ENCODE measurements at places on chromosomes 12 and 14.

DNA sequence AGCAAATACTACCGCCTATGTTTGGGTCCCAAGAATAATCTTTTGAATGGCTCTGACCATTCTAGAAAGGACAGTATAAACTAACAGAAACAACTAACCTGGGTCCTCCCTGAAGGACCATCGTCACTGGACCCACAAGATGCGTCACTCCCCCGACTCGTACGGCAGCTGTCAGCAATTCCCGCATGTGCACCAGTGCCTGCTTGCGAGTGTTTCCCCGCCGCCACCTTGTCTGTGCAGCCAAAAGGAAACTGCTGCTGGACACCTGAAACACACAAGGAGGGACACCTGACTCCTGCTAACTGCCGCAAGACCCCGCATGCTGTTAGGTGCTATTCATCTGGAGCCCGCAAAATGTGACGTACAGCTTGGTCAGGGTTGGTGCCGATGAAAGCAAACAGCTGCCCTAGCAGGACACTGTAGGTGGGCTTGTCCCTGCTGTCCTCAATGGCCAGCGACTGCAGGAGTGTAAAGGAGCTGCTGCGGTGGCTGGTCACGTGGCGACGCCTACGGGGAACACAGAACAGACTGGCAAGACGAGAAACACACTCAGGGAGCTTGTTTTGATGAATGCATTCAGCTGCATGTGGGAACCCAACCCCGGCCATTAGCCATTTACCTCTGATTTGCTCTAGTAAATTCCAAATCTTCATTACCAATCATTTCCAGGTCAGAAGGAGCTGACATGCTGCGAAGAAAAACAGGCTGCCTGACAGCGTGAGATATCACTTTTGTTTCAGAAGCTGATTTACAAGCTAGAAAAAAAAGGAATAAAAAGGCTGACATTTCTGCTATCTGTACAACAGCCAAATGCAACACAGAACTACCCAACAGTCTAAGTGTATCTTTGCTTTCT lies 118.1 kb downstream of the TRAFD1 start:
- no peak for DNase-seq

GRCh38 chr14:92014040-92014439 lies 25.8 kb downstream of the TRIP11 start:
- DNase-seq, result no peak

DNA sequence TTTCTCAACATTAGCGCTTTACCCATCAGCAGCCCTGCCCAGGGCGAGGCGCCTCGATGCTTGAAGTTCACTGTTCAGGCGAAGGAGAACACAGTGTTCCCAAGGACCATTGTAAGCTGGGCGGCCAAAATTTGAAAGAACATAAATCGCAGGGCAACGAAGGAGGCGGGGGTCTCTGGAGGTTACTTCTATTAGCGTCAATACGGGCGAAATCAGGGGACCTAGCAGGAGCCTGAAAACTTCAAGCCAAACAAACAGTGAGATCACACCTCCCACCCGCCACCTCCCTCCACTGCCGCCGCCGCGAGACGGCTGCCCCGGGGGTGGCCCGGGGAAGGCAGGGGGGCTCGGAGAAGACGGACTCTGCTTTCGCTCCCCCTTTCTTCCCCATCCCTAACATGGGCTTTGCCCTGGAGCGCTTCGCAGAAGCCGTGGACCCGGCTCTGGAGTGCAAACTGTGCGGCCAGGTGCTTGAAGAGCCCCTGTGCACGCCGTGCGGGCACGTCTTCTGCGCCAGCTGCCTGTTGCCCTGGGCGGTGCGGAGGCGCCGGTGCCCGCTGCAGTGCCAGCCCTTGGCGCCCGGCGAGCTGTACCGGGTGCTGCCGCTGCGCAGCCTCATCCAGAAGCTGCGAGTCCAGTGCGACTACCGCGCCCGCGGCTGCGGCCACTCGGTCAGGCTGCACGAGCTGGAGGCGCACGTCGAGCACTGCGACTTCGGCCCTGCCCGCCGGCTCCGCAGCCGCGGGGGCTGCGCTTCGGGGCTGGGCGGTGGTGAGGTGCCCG lies at the start of gene PDZRN4:
Gene PDZRN4, plus strand, starts transcription at position 263 of the 783 bp plus-strand sequence.
- DNase-seq, result no peak

DNA sequence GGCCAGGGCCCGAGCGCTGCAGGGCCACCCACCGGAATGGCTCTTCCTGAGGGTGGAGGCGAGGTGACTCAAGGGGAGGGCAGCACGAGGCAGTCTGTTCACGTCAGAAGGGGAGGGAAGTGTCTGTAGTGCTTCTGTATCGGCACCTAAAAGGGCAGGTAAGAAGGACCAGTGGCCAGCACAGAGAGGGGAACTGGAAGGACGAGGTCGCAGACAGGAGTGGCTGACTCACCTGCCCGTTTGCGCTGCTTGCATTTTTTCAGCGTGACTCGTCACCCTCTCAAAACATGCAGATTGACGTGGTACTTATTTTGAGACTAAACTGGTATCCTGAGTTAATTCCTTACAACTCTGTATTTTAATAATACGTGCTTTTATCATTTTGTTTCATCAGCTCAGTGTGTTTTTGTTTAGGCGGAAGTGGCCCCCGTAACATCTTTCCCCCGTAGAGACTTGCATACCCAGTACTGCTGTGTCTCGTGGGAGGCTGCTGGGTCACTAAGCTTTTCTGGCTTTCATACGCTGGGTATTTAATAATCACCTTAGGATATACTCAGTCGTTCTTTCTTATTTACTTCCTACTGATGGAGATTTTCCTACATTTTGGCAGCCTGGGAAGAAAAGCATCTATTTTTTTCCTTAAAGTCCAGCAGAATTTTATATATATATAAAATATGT lies 26.4 kb downstream of the SFSWAP start:
- DNase-seq, result peak; percentile 98

DNA sequence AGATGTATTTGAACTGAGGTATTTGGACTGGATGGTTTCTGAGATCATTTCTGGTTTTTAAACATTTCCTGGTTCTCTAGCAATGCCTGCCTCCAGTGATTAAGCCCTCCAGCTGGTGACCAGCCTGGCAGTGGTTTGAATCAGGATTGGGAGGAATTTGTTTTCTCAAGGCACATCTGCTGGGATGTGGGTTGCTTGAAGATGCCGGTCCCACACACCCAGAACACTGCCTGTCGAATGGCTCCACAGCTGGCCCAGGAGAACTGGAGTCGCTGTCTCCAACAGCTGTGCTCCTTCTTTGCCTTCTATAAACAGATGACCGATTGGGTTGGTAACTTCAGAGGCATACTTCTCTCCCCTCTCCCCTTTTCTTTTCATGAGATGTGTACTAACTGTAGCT lies 258.0 kb upstream of the DDHD1 start:
- no peak for DNase-seq

DNA sequence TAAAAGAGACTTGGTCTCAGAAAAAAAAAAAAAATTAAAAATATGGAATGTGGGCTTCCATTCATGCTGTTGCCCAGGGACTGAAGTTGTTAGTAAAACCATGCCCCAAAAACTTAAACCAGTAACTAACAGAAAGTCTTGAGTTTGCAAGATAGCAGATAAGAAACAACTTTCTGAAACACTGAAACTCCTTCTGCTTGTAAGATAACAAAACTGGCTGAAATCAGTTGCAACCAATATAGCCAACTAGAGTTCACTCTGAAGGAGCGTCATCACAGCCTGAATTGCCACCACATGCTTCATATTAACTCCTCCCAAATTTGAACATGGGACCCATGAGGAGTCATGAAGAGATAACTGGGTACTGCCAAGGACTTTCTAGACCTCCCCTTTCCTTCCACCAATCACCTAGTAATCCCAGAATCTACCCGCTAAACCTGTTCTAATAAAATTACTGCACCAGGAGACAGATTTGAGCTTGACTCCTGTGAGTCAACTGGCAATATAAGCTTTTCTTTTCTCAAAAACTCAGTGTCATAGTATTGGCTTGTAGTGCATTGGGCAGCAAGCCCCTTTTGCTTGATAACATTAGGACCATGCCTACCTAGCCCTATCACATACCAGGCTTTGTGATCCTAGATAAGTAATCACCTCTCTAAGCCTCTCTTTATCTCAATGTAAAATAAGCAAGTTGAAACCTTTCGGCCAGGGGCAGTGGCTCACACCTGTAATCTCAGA lies 53.6 kb downstream of the R3HDM2 start:
- peak; percentile 60 for DNase-seq
